GM13977 (cell line): ENCODE measurements at places on chromosomes 5 and 9.

GRCh38 chr9:91067306-91067860 lies 265.8 kb downstream of the SYK start:
- DNase-seq: no peak

DNA sequence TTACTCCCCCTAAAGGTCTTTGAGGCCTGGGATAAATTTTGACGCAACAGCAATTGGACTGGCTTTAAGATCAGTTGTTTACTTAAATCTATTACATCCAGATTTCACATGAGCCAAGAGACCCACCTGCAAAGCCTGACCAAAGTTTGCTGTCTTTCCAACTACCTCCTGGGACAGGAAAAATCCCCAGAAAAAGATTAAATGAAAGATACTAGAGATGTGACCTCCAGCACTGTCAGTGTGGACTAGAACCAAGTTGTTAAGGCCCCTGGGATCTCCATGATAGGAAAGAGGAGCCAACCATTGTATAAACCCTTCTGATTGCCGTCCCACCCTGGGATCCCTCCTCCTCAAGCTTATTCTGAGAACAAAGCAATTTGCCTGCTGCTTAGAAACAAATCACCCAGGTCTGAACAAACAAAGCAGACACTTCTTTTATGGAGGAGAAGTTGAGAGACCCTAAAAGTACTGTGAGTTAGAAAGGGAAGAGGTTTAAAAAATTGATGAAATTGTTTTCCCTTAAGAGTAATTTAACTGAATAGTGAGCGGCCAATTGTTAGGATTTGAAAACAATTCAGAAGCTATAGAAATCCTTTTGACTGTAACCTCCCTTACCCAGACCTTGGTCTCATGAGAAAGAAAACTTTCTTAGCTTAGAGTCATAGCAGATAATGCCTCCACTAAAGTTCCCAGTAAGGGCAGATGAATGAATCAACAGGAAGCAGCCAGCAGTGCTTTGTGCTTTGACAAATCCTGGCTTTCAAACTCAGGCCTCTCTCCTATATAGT lies 255.2 kb downstream of the TMEM167A start:
- no peak for DNase-seq

GRCh38 chr9:77423841-77424240 lies 224.3 kb downstream of the GNA14 start:
- no peak for DNase-seq

DNA sequence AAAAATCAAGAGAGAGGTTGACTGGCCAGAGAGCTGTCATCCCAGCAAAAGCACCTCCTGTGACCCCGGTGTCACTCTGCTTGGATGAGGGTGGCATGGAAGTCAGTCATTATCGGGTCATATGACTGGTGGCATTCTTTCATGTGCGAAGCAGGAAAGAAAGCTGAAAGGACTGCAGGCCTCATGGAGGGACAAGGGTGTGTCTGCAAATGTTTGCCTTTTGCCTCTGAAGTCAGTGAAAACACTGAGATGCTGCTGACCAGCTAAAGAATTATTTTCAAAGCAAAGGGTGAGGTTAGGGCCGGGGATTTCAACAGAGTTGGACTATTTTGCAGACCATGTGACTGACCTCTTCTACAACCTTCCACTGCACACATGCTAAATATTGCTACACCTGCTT lies 298.3 kb downstream of the CSNK1G3 start:
- DNase-seq: no peak

DNA sequence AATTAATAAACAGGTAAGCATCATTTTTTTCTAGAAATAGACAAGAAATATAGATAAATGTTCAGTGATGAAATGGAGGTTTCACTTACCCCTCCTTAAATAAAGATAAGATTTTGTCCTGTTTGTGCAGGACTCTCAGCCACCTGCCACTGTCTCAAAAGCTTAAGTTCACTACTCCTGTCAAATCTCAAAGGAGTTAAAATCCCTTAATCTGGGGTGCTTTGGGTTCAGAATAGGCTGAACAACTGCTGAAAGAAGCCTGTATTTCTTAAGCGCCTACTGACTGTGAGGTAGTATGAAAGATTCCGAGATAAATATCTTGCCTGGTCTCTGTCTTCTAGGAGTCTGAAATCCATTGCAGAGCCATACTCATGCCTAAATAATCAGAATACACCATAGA lies 3.7 kb upstream of the BRINP1 start:
- DNase-seq: no peak

- no peak for DNase-seq
Measured at GRCh38 chr5:437281-437771, 5.7 kb upstream of the EXOC3 start.

GRCh38 chr9:10488937-10489336 lies 123.9 kb downstream of the PTPRD start:
- DNase-seq: no peak

- DNase-seq: peak; percentile 21
Measured at GRCh38 chr5:91219803-91220371, 163.2 kb downstream of the ARRDC3 start.

DNA sequence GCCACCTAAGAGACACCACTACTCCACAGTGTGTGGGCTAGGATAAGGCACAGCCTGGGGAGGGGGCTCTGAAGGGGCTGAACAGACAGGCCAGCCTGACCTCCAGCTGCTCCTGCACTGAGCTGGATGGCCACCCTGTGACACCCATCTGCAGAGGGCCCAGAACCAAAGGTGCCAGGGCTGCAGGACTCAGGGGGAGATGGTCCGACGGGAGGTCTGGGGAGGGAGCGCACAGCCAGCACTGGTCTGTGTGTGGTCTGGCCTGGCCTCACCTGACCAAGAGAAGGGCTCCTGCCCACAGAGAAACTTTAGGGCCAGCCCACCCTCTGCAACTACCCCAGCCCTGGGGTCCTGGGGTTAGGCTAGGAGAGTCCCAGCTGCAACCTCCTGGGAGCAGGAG lies 789 bp downstream of the LTC4S start:
- DNase-seq: no peak

DNA sequence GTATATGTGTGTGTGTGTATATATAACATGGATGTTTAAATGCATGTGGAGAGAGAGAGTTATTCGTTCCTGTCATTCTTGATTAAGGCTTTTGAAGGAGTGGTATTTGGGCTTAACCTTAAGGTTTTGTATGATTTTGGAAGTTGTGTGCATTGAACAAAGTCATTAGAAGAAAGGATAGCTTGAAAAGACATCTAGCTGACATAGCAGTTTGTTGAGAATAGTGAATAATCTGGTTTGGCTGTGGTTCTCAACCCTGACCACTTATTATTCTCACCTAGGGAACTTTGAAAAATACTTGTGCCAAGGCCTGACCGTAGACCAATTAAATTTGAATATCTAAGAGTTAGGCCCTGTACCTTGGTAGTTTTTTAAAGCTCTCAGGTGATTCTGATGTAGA lies 141.1 kb upstream of the SH3GL2 start:
- DNase-seq: no peak

DNA sequence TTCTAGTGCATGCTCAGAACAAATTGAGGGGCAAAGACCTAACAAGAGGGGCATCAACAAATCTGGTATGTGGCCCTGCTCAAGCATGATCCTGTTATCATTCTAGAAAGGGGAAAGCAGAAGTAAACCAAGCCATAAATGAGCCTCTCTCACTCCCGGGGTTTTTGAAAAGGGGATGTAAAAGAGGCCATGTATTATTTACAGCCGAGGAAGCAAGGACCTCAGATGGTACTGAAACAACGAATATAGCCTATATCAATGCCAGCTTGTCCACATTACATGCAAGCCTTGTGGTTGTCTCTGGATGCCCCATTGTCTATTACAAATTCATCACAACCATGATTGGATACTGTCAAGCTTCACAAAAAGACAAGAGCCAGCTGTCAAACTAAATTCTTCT lies 211.3 kb downstream of the DCP2 start:
- no peak for DNase-seq

GRCh38 chr9:108212184-108212583 lies 643.6 kb downstream of the ACTL7B start:
- DNase-seq: no peak

GRCh38 chr9:115845648-115846312 lies 307.8 kb upstream of the PAPPA start:
- no peak for DNase-seq

DNA sequence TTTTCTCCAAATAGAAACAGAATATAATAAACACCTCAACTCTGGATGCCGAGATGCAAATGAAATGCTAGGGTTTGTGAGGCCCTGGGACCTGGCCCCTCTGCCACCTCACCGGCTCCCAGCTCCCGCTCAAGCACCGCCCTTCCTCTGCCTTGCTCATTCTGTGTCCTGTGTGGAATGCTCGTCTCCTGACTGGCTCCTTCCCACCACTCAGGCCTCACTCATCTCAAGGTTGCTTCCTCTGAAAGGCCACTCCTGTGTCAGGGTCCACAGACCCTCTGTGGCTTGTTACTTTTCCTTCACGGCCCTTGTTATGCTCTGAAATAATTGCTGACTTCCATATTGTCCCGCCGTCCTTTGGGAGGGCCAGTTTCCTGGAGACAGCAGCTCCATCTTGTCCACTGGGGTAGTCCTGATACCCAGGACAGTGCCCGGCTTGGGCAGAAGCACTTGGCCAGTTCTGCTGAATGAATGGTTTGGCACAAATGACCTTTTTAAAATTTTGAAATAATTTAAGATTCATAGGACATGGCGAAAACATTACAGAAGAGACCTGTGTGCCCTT lies 15.4 kb downstream of the RNF44 start:
- DNase-seq: no peak

DNA sequence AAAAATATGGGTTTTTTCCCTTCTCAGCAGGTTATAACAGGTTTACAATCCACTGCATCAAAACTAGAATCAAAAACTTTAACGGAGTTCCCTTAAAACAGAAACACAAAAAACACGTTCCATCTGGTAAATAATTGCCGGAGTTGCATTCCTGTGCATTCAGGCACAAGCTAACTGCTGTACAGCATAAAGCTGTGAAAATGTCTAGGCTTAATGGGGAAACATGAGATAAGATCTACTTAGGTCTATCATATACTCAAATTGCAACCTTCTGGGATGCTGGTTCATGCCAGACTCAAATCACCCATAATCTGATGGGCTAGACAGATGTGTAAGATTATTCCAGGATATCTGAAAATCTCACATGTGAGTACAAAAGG lies 265.3 kb downstream of the DOCK8 start:
- DNase-seq: no peak

GRCh38 chr5:79235261-79235633 lies 684 bp upstream of the JMY start:
- DNase-seq: peak; percentile 60

- DNase-seq: no peak
Measured at GRCh38 chr5:81980160-81980559, 8.3 kb downstream of the ATG10 start.

DNA sequence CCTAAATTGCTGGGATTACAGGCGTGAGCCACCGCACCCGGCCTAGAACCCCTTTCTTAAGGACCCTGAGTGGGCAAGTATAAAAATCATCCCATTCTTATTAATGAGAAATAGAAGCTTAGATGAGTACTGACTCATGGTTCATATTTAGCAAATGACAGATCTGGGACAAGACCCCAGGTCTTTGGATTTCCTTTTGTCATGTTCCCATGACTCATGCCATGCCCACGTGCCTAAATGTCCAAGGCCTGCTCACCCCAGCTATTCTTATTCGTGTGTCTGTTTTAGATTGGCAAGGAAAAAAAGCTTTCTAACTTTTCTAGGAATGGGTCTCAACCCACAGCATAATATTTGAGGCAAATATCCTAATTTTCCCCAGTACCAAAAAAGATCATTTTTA lies 57.7 kb upstream of the RPS23 start:
- no peak for DNase-seq

GRCh38 chr5:79973511-79973910 lies 17.6 kb downstream of the MTX3 start:
- no peak for DNase-seq

DNA sequence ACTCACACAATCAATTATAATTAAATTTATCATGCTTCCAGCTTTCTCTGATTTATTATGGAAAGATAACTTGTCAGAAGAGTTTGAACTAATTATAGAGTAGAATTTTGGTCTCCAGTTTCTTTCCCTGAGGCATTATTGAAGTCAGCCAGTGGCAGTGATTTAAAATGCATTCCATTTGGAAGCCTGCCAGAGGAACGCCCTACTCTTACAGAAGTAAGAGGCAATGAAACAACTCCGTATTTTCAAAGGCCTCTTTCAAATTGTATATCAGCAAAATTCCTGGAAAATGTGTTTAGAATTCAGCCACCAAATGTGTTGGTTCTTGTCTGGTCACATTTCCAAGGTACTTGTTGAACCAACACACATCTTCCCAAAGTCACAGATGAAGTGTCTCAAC lies 640.9 kb downstream of the SEMA5A start:
- DNase-seq: no peak

GRCh38 chr5:117889596-117889995 lies 1098.8 kb downstream of the DTWD2 start:
- no peak for DNase-seq

- peak; percentile 75 for DNase-seq
Measured at GRCh38 chr9:33164138-33164809, 2.9 kb downstream of the B4GALT1 start.

DNA sequence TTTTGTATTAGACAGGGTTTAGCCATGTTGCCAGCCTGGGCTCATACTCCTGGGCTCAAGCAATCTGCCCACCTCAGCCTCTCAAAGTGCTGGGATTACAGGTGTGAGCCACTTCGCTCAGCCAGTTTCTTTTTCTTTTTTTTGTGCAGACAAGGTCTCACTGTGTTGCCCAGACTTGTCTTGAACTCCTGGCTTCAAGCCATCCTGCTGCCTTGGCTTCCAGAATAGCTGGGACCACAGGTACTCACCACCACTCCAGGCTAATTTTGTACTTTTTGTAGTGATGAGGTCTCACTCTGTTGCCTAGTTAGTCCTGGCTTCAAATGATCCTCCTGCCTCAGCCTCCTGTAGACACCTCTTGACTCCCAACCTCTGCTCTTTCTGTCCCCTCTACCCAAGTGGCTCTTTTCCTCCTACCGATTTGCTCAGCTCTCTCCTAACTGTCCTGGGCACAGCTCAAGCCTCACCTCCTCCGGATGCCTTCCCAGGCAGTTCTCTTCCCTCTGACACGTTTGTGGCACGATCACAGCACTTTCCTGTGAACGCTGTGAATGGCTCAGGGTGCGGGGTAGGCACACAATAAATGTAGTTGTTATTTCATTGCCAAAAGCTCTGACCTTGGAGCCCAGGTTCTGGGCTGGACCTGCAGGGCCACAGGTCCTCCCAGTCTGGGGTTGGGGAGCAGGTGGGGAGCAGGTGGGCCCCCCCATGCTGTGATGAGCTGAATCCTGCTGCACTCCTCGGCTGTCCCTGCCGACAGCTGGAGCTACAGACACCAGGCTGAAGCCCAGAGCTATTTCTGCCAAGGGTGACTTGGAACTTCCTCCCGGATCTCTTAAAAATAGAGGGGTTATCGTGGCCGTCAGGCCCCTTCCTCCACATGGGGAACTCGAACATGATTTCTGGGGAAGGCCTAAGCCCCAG lies 23.9 kb downstream of the GFI1B start:
- no peak for DNase-seq

DNA sequence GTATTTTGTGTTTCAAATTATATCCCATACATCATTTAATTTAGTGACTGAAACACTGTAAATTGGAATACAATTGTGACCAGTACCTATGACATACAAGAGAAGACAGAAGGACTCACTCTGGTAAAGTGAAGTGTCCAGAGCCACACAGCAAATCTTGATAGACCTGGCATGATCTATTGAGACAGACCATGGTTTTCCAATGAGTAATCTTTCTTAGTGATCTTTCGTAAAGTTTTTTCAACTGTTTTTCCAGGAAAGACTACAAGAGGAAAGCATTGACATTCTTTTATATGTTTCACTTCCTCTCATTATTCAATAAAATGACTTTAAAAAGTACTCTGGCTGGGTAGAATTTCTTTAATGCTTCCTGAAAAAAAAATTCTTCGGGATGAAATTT lies 43.3 kb upstream of the ALDH1A1 start:
- no peak for DNase-seq

GRCh38 chr5:10932426-10932825 lies 171.4 kb upstream of the DAP start:
- DNase-seq: no peak
